Breast epithelium (tissue), 4 donors: ENCODE measurements at places on chromosomes 16 and 17. TPM values are rescaled to one million over a fixed set of nuclear protein-coding genes. Genes with fewer than 3 reads are reported as not detected.
A peak's percentile ranks its signal among the peaks of the same experiment; 100 is the strongest.

Gene ZNF75A
- total RNA-seq, result 37.0 TPM

Gene CFAP97D1
- total RNA-seq, result 0.16 TPM

Gene TMEM238L
- total RNA-seq, result not detected

DNA sequence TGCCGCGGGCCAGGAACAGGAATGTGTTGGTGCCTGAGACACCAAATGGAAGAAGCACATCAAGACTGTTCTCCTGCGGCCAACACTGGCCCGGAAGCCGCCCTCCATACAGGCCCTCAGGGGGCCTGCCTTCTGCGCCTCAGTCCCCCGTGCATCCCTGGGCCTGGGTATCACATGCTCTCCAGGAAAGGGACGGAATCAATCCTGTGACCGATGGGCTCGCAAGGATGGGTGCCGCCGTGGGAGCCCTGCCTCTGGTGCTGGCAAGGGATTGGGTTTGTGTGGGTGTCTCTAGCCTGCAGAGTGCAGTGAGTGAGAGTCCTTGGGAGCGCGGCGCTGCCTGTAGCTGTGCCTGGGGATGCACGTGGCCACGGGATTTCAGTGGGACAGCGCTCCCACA is 19.4 kb downstream of the CIBAR2 start:
- no peak for DNase-seq

DNA sequence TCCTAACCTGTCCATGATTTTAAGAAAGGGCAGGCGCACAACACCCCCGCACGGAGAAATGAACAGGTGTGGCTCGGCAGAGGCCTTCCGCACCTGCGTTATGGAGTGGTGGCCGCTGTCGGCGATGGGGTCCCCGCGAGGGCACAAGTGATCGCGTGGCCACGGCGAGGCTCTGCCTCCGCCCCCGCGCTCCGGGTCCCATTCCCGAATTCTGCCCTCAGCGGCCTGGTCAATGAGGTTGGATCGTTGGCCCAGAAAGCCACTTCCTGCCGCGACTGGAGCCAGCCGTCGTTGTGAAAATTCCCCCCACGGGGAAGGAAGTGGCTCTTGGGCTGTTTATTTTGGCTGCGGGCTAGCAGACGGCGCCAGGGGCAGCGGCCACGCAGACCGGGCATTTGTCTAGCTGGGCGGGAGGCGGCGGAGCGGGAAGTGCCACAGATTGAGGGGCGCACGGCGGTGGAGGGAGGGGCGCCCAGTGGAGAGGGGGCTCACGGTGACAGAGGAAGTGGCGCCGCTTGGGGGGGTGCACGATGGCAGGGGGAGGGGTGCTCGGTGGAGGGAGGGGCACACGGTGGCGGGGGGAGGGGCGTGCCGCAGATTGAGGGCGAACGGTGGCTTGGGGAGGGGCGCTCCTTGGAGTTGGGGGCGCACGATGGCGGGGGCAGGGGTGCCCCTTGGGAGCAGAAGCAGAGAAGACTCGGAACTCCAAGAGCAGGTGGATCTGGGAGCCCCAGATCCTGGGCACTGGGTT is 25.0 kb downstream of the MRC2 start:
- peak; percentile 50 for DNase-seq

DNA sequence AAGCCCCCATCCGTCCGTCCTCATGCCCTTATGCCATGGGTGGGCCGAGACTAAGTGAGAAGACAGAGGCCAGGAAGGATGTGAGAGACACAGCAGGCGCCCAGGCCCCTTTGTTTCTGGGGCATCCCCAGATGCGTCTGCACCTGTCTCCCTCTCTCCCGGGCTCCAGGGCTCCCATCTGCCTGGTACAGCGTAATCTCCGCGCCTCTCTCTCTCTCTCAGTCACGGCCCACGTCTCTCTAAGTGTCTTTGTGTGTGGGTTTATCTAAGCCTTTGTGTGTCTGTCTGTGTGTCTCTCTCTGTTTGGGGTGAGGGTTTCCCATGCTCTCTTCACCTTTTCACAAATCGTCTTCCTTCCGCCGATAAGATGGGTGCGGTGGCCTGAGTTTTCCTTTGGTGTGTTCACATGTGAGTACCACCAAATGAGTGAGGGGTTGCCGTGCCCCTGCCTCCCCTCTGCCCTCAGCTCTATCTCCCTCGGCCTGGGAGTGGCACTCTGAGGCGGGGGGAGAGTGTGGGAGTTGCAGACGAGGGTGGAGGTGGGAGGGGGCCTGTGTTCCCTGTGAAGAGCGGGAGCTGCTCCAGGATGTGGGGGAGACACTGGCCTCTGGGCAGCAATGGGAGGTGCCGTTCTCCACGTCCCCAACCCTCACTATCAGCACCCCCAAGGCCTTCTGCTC is 25.8 kb upstream of the ABCC3 start:
- DNase-seq, result no peak

DNA sequence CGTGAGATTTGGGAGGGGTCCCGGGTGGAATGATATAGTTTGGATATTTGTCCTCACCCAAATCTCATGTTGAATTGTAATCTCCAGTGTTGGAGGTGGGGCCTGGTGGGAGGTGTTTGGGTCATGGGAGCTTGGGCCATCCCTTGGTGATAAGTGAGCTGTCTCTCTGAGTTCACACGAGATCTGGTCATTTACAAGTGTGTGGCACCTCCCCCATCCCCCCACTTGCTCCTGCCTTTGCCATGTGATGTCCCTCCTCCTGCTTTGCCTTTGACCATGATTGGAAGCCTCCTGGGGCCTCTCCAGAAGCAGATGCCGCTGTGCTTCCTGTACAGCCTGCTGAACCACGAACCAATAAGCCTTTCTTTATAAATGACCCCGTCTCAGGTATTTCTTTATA is 21.3 kb upstream of the BAIAP2 start:
- DNase-seq, result no peak

DNA sequence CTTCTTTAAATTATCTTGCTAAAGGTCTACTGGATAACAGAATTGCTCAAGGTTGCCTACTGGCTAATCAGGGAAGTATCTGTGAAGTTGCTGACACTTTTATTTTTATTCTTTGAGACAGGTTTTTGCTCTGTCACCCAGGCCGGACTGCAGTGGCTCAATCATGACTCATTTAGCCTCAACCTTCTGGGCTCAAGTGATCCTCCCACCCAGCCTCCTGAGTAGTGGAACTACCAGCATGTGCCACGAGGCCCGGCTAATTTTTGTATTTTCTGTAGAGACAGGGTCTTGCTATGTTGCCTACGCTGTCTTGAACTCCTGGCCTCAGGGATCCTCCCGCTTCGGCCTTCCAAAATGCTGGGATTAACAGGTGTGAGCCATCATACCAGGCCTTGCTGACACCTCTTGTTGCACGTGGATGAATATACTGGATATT is 43.1 kb downstream of the GLG1 start:
- no peak for DNase-seq

GRCh38 chr17:82864713-82865248 is 25.0 kb upstream of the ZNF750 start:
- no peak for DNase-seq
